ENCODE measurements at places on chromosomes 7 and 10.

DNA sequence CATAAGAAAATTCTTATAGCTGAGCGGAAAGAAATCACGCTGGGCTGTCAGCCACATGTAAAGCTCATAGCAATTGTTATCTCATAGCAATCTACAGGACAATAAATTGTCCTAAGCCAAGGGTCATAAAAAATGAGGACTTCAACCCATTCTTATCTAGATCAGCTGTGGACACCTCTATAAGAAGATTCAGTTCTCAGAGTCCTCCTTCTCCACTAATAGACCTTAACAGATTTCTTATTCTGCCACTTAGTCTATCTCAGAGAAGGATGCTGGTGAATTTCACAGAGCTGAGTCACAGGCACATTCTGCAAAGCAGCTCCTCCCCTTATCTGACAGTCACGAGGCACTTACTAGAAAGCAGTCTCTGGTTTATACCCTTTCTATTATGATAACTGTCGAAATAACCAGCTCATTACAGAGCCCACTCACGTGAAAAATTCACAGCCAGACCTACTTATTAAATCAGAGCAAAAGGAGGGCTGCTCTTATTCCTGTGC, 185.3 kb upstream of the PCLO start:
- no peak for DNase-seq

DNA sequence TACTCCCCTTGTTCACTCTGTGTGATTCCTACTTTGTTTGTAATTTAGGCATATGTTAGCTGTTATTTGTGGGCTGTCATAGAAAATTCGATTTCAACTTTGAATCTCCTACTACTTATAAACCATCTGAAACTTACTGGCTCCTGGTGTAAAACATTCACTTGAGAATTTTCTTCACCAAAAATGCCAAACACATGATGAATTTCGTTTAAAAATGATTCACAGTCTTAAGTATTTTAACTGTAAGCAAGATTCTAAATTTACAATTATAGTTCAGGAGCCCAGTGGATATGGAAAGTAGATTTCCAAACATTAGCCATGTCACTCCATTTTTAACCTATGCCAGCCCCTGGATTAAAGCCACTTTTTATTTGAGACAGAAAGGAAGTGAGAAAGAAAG, 3.1 kb downstream of the CPED1 start:
- no peak for DNase-seq

DNA sequence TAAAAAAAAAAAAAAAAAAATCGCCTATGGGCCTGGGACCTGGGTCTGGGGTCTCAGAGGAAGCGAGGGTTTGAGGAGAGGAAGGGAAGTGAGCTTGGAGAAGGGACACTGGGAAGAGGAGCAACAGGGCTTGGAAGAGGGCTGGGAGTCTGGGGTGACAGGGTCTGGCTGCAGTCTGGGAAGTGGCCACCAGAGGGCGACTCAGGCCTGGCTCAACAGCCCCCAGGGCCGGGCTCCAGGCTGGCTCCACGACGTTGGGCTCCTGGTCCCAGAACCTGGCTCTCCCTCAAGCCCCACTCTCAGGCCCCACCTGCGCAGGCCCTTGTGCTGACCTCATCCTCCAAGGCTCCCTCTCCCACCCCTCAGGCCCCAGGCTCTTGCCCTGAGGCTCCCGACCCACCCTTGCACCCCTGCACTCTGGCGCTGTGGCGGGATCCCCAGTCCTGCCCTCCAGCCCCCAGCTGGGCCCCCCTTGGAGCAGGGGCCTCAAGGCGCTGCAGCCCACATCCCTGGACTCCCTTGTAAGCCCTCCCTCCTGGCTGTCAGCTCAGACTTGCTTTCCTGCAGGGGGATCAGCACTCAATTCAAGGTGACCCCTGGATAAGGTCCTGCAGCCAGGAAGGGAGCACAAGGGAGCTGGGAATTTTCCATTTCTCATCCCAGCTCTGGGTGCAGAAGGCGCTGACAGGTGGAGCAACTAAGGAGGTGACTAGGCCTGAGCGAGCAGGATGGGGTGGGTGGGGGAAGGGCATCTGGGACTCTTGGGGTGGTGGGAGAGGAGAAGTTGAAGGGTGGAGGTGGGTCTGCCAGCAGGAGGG, 5.4 kb upstream of the SPACDR start:
- DNase-seq = peak; percentile 93

- DNase-seq = no peak
Measured at GRCh38 chr7:123797673-123798531, 47.1 kb upstream of the HYAL4 start.

DNA sequence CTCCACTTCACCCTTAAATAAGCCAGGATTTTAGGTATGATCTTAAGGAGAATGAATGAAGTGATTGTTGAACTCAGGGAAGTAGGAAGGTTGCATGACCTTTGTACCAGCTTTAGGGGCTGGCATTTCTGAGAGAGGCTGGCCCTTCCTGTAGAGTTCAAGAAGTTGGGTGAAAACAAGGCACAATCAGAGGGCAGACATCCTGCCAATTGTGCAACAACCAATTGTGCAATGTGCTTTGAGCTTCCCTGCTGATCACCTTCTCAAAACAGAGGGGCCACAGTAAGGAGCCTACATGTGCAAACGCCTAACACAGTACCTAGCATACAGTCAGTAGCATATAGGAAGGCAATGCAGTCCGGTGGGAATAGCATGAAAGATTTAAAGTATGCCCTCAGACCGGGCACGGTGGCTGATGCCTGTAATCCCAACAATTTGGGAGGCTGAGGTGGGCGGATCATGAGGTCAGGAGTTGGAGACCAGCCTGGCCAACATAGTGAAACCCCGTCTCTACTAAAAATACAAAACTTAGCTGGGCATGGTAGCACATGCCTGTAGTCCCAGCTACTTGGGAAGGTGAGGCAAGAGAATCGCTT, 5.4 kb downstream of the CPVL start:
- no peak for DNase-seq

GRCh38 chr7:18574235-18574540, 78.6 kb downstream of the HDAC9 start:
- DNase-seq = no peak

DNA sequence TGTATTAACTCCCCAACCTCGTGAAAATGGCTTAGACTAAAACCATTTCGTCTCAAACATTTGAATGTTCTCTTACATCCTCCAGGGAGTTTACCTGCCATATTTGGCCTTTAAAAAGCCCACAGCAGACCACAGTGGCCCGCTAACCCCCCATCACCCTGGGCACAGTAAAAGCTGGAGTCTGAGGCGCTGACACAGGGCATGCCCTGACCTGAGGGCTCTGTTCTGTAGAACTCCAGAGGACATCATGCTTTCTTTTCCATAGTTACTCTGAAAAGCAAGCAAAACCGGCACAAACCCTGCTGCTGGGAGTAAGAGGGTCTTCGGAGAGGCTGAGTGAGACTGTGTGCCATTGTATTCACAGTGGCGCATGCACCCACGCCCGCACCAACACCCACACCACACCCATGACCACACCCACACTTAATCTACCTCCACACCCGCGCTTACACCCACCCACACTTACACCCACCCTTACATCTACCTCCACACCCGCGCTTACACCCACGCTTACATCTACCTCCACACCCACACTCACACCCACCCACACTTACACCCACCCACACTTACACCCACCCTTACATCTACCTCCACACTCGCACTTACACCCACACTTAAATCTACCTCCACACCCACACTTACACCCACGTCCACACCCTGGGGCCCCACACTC, 32.1 kb downstream of the LRRC27 start:
- peak; percentile 14 for DNase-seq

DNA sequence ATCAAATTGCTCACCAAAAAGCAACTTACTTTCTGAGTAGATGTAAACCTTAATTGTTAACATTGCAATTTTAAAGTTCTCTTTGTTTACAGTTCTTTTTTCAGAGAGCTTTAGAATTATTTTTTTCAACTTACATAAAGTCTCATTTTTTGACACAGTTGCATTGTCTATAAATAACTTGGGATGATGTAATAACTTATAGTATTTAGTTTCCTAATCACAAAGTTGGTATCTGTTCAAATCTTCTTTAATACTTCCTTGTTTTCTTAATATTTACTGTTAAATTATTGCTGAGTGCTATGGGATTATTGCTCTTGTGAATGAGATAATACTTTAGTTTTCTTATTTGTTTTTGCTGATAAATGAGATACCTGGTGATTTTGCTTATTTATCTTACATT, 18.9 kb upstream of the SUV39H2 start:
- DNase-seq = no peak

DNA sequence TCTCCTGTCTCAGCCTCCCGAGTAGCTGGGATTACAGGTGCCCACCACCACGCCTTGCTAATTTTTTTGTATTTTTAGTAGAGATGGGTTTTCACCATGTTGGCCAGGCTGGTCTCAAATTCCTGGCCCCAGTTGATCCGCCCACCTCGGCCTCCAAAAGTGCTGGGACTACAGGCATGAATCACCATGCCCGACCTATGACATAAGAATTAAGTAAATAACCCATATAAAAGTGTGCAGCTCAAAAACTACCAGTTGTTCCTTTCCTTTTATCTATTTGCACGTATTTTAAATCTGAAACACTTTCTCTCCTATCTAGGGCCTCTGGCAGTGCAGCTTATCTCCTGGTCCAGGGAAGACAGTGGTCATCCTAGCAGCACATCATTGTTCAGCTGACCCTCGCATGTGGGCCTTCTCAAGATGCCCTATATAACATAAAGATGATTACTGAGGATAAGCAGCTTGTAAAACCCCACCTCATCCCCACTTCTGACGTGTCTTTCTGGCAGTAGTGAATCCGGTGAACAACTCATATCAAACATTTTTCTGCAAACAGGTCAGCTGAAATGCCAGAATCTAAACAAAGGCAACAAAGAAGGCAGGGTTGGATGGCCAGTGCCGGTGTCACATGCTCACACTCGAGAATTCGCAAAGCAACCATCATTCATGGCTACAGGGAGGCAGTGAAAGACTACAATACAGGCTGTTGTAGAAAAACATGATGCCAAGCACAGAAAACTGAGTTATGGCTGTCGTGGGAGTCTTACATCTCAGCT, 36.0 kb upstream of the KCNIP2 start:
- no peak for DNase-seq

DNA sequence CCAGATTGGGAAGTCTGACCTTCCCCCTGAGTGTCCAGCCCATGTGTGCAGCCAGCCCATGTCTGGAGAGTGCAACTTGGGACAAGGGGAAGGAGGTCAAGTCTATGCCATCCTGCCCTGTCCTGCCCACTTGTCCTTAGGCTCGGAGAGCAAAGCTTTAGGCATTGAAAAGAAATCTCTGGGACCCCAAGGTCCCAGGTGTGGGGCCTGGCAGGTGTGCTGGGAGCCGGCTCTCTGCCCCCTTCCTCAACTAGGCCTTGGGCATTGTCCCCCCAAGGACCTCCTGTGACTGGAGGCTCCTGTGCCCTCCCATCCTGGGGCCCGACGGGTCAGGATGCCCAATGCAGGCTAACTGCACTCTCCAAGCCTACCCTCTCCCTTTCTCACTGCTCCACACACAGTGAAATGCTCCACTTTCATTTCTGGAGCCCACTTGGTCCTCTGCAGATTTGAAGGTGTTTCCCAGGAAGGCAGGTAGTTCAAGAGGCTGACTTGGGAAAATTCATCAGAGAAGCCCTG, 124.7 kb downstream of the PTPN20 start:
- DNase-seq = no peak

DNA sequence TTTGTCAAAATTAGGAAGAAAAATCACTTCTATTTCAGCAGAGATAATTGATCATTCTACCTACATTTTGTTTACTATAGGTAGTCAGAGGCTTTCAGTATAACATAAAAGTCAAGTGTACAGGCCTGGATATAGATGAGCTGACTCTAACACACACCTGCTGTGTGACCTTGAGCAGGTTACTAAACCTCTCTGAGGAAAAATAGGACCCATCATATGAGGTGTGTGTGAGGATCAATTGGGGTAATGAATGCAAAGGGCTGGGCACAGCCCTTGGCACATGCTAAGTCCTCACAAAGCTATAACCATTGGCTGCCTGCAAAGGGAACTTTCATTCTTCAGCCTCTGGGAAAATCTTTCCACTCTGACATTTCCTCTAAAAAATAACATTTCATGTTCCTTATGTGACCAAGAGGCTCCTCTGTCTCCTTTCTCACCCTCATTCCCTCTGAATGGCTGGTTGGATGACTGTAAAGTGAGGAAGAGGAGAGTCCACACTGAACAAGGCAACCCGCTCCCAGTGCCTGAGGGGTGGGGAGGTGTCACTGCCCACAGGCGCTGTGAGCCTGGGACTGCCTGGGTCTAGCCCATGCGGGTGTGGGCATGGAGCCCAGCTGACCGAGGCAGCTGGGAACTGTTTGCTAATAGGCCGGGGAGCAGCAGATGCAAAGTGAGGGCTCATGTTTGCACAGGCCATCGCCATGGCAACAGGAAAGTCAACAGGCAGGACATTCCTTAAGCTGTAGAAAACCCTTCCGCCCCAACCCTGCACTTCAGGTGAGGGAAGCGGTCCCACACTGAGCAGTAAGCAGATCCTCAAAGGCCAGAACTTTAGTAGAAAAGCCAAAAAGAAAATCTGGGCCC, 36.8 kb downstream of the MYOF start:
- DNase-seq = peak; percentile 87

- no peak for DNase-seq
Measured at GRCh38 chr7:1520539-1521234, 9.8 kb upstream of the MAFK start.

DNA sequence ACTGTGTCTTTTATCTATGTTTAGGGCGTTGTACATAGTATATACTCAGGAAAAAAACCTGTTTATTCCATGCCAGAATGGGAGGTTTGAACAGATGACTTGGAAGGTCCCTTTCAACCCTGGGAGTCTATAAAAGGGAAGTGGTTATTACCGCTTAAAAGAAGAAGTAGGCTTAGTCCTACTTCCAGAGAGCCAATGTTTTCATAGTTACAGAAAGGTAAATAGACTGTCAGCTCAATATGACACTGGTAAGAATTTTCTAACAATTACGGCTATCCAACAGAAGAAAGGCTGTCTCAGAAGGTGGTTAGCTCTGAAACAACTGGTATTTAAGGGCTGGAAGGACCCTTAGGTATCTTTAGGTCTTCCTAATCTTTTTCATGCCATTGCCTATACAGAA, 1.1 kb upstream of the TFAM start:
- DNase-seq = no peak

DNA sequence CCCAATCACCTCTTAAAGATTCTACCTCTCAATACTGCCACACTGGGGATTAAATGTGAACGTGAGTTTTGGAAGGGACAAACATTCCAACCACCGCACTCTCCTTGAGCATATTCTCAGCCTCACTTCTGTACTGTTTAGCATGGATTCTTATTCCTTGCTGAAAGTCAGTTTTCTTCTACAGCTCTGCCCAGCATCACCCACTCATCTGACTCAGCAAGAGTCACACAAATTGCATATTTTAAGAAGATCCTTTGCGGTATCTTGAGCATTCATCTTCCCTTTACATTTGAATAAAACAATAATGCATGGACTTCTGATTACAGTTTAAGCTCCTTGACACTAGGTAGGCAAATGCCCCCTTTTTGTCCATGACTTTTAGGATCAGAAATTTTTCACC, 251.6 kb upstream of the MKLN1 start:
- DNase-seq = no peak

GRCh38 chr10:80322711-80323110, 33.3 kb upstream of the MAT1A start:
- no peak for DNase-seq

- DNase-seq = no peak
Measured at GRCh38 chr10:119680050-119680449, 28.9 kb downstream of the BAG3 start.

GRCh38 chr7:101858437-101859385, 41.3 kb downstream of the CUX1 start:
- no peak for DNase-seq

- DNase-seq = no peak
Measured at GRCh38 chr10:32454148-32454547, 8.2 kb downstream of the CCDC7 start.

- DNase-seq = no peak
Measured at GRCh38 chr10:110833941-110834628, 37.6 kb upstream of the PDCD4 start.
